ENCODE measurements at places on chromosomes 2 and 18.

GRCh38 chr2:129302106-129302505 is 677.4 kb upstream of the RAB6C start:
- no peak for DNase-seq

- no peak for DNase-seq
Measured at GRCh38 chr2:25401307-25402026, 59.7 kb upstream of the DNMT3A start.

GRCh38 chr18:67216846-67217245 is 299.7 kb downstream of the DSEL start:
- DNase-seq = no peak

DNA sequence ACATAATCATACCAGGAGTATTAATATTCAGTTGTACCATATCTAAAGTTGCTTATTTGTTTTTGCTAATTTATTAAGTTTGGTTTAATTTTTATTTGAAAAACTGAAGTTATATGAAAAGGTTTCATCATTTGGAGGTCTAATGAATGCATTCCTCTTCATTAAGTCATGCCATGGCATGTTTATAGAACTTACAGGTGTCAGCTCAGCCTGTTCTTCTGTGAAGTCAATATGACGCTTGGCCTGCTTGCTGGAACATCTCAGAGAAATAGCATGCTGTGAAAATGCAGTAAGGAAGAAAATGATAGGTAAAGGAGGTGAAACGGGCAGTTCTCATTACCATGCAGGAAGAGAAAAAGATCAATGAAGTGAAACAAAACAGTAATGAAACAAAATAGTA is 58.2 kb downstream of the RAPH1 start:
- DNase-seq = no peak

- DNase-seq = no peak
Measured at GRCh38 chr2:133255360-133255759, 312.9 kb downstream of the NCKAP5 start.

GRCh38 chr2:128234613-128235012 is 84.1 kb downstream of the HS6ST1 start:
- DNase-seq = no peak

DNA sequence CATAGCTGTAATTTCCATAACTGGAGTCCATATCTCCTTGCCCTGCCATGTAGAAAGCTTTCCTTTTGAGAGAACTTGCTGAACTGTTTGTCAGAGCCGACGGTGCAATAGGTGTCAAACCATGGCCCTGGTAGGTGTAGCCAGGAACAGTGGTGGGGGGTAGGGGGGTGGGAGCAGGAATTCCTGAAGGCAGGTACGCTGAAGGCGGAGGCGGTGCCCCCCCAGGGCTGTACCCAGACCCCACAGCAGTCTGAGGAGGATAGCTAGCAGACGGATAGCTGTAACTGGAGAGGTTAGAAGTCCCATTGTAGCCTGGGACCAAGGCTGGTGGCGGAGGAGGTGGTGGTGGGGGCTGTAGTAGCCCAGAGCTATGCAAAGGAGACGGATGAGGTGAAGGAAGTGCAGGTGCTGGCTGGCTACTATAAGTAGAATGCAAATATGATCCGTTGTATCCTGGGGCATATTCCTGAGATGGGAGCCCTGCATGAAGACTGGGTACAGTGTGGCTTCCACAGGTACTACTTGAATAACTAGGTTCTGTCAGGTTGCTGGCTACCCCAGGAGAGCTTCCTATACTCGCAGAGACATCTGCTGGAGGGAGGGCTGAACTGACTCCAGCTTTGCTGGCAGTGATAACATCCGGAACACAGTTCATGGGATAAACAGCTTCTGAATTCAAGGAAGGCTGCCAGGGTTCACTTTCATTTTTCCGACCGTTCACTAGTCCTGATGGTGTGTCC is 124.8 kb downstream of the FIGN start:
- peak; percentile 0 for DNase-seq

GRCh38 chr2:111673526-111673925 is 210.5 kb downstream of the ANAPC1 start:
- DNase-seq = no peak

- DNase-seq = no peak
Measured at GRCh38 chr2:55587-56448, 9.5 kb upstream of the FAM110C start.

DNA sequence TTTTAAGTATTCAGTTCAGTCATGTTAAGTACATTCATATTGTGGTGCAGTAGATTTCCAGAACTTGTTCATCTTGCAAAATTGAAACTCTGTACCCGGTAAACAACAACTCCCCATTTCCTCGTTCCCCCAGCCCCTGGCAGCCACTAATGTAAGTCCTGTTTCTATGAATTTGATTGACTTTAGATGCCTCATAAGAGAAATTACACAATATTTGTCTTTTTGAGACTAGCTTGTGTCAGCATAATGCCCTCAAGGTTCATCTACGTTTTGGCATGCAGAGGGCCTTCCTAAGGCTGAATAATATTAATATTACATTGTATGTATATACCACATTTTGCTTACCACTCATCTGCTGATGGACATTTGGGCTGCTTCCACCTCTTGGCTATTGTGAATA is 30.9 kb downstream of the METTL21A start:
- DNase-seq = peak; percentile 15

DNA sequence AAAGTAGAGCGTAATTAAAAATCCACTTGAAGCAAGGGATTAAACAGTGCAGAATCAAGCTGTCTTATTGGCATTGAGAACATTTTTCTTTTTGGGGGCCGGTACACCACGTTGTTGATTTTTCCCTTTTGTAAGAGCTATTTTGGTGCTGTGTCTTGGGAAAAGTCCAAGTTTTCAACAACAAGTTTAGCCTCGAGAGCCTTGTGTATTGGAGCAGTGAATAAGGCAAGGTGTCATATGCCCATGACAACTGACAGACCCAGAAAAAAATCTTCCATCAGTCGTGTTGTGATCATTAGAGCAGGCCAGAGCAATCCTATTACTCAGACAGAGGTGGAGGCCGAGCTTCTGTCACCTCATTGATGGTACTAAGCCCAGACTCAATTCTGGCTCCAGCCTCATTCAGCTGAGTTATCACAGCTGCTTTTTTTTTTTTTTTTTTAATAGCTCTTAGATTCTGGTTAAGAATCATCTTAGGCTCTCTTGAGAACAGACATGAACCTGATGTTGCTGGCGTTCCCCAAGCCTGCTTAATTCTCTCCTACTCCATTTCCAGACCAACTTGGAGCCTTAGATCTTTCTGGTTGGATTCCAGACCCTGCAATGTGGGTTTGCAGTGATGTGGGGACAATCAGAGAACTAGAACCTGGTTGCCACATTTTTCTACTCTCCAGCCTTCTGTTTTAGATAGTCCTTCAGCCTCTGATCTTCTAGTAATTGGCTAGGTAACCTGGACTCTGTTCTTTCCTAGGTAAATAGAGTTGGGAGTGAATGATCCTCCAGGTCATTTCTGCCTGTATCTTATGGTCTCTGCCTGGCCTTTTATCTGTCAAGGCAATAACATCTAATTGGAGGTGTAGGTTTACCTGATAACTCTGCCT is 43.1 kb downstream of the MOGAT1 start:
- DNase-seq = no peak

- DNase-seq = peak; percentile 92
Measured at GRCh38 chr2:43293744-43294695, 67.6 kb upstream of the ZFP36L2 start.

GRCh38 chr2:112879491-112880041 is 31.4 kb upstream of the IL37 start:
- no peak for DNase-seq

DNA sequence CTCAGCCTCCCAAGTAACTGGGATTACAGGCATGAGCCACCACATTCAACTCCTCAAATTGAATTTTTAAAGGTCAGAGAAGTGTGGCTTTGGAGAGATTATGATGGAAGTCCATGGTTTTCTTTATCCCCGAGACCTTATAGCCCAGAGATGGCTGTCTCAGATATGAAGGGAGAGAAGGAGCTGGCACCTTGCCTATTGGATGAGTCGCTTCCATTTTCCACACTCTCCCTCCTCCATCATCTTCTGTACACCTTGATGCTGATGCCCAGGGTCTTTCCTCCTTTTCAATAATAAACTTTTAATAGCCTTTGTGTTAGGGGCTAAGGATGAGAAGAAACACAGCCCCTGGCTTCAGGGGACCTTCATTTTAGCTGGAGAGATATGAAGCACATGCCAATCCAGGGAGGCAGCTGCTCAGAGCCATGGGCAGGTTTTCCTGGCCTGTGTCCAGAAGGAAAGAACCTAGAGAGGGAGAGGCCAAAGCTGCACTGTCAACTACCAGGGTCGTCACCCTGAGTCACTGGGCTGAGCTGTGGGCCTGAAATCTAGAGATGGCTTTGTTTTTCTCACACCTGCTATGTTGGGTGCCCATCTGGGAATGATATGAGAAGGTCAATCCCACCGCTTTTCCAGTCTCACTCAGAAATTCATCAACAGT is 146.0 kb upstream of the SERTAD2 start:
- DNase-seq = no peak

GRCh38 chr18:74476140-74476539 is 19.0 kb upstream of the DIPK1C start:
- DNase-seq = no peak

DNA sequence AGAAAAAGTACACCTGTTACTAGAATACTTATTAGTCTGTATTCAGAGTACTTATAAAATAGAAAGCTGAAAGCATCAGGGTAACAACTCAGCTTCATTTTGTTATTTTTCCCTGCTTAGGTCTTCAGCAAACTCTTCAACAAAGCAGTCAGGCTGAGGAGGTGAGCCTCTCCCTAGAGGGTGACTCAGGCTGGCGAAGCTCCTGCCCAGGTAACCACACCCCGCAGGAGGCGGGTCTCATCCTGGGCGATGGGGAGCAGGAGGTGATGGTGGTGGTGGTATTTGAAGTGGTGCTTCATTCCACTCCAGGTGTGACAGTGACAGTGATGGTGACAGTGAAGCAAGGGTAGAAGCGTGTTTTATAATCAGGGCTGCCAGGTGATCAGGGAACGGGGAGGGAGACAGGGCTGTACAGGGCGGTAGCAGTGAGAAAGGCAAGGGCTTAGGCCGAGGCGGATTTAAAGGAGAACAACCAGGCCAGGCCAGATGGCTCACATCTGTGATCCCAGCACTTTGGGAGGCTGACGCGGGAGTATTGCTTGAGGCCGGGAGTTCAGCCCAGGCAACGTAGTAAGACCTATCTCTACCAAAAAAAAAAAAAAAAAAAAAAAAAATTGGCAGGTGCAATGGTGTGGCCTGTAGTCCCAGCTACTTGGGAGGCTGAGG is 127.1 kb downstream of the SOCS6 start:
- DNase-seq = no peak

- DNase-seq = no peak
Measured at GRCh38 chr2:209499069-209499468, 75.2 kb downstream of the MAP2 start.
